ENCODE measurements at places on chromosomes 13 and 19.
A peak's percentile ranks its signal among the peaks of the same experiment; 100 is the strongest.

DNA sequence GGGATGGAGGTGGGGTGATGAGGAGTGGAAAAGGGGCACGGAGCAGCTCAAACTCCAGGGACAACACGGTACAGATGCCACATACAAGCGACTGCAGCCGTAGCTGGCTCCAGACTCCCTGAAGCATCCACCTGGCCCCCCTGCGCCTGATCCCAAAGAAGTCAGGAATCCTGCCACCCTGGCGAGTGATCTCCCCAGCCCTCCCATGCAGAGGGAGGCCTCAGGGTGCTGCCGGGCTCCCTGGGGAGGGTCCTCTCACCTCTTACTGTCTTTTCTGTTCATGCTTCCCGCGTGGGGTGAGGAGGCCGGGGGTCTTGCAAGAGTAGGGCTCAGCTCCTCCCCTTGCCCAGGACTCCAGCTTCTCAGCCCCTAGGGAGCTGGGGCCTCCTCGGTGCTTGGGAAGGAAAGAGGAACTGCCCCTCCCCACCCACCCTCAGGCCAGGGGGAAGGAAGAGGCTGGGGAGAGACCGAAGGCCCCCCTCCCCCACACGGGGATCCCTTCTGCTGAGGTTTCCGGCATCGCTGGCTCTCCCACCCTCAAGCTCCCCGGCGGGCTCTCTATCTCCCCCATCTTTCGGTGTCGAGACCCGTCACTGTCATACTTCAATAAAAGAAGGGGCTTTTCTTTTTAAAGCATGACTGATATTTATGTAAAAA is at the start of gene RASGRP4:
Gene RASGRP4 (minus strand): TSS at position 410 of the 657 bp plus-strand sequence. CDS start 128 bp downstream, at position 282.
- H3K27ac ChIP-seq, result no peak within 1 kb of the TSS
- peaks cover 7% of the 10 kb centered on the region for H3K4me1 ChIP-seq
- DNase-seq, result no peak
- H3K27me3 ChIP-seq, result no peaks in the 10 kb centered on the region
- H3K4me3 ChIP-seq, result no peak within 1 kb of the TSS
- H3K36me3 ChIP-seq, result no peaks in the 10 kb centered on the region

- no peak overlapping the region for H3K4me3 ChIP-seq
- DNase-seq, result no peak
- no peaks in the 10 kb centered on the region for H3K4me1 ChIP-seq
- H3K27me3 ChIP-seq, result no peaks in the 10 kb centered on the region
- no peak overlapping the region for H3K27ac ChIP-seq
These were observed 5.5 kb upstream of the SLC1A6 start for GRCh38 chr19:14985133-14985532.

DNA sequence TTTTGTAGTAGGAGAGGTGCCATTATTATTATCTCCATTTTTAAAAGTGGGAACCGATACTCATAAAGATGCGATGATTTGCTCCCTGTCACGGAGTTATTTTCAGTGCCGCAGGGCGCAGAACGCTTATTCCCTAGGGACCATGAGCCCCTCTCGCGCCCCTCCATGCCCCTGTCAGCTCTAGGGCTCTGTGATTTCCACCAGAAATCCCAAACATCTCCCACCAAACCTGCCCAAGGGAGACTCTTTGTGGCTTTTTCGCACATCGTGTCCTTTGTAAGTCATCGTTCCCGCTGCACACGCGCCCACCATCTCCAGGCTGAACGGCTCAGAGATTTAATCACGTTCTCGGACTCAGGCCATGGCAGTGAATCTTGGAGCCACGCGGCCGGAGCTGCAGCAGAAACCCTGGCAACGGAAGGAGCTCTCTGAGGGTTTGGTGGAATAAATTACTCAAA is 105.1 kb downstream of the DNAJC15 start:
- no peaks in the 10 kb centered on the region for H3K27me3 ChIP-seq
- DNase-seq, result no peak
- H3K27ac ChIP-seq, result no peak overlapping the region
- H3K36me3 ChIP-seq, result no peaks in the 10 kb centered on the region

DNA sequence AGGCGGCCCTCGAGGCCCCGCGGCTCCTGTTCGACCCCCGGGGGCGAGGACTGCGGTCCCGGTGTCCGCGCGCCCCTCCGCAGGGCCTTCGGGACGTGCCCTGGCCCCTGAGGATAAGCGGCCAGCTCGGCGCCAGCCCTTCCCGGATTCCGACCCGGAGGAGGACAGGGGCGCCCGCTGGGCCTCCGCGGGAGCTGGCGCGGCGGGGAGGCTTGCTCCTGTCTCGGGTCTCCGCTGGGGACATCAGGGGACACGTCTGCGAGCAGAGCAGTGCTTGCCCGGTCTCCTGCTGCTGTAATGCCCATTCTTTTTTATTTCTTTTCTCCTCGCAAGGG is 829 bp downstream of the B3GLCT start:
- DNase-seq, result no peak
- peak overlapping the region; percentile 96 for H3K4me3 ChIP-seq
- no peaks in the 10 kb centered on the region for H3K4me1 ChIP-seq
- H3K36me3 ChIP-seq, result no peaks in the 10 kb centered on the region
- no peaks in the 10 kb centered on the region for H3K27me3 ChIP-seq

GRCh38 chr13:27081893-27082679 is 89.5 kb downstream of the USP12 start:
- no peak for DNase-seq
- H3K4me1 ChIP-seq, result peaks cover 2% of the 10 kb centered on the region
- H3K4me3 ChIP-seq, result no peak overlapping the region

- H3K36me3 ChIP-seq, result no peaks in the 10 kb centered on the region
- no peak for DNase-seq
- no peak overlapping the region for H3K27ac ChIP-seq
- no peaks in the 10 kb centered on the region for H3K4me1 ChIP-seq
These were observed 4.5 kb downstream of the TEX26 start for GRCh38 chr13:30936971-30937370.

DNA sequence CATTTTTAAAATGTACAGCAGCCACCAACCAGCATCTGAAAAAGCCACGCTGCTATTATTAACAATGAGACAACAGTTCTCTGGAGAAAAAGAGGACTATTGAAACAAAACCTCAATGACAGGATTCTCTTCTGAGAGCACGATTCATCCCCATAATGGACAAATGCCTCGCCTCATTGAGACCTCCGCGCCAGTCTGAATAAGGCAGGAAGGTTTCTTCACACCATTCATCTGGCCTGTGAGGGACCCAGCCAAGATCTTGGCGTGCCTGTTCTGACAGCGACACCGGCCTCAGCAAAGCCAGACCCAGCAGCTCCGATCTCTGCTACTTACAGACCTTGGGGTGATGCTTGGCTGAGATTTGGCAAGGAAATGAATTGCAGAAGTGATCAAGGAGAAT is 14.8 kb downstream of the SMIM7 start:
- no peaks in the 10 kb centered on the region for H3K27me3 ChIP-seq
- H3K4me1 ChIP-seq, result no peaks in the 10 kb centered on the region
- peaks cover 15% of the 10 kb centered on the region for H3K36me3 ChIP-seq
- no peak for DNase-seq
- no peak overlapping the region for H3K27ac ChIP-seq

- H3K27me3 ChIP-seq, result no peaks in the 10 kb centered on the region
- no peak overlapping the region for H3K4me3 ChIP-seq
- no peaks in the 10 kb centered on the region for H3K4me1 ChIP-seq
- no peak overlapping the region for H3K27ac ChIP-seq
- no peak for DNase-seq
These were observed 474.7 kb downstream of the DIAPH3 start for GRCh38 chr13:59689057-59689456.

DNA sequence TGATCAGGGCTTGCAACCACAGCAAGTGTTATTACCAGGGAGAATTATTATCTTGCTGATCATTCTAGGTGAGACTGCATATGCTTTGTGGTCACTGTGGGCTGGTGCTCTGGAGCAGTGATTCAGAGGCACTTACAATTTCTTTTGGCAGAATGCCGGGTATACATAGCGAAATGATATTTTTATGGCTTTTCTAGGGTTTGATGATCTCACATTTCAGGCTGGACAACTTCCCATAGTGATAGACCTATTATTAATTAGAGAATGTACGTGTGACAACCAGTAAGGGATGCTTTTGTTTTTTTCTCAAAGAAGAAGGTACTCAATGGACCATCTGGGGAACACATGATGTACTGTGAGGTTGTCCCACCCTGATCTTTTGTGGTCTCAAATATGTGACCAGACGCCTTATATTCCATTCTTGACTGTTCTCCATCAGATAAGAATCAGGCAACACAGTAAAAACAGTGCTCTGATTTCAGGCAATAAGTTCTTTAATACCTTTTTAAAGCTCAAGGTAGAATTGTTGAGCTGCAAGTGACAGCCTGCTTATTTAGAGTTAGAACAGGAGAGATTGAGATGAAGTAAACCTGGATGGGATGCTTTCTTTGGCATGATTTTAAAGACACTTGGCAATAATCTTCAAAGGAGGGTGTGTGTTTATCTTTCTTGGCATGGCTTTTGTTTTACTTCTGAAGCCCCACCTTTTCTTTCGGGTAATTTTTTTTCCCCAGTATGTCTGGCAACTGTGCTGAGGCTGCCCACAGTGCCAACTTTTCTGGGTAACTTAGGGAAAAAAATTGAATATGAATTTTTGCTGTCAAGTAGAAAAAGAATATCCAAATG is 27.4 kb upstream of the SCEL start:
- no peaks in the 10 kb centered on the region for H3K27me3 ChIP-seq
- DNase-seq, result no peak
- no peaks in the 10 kb centered on the region for H3K4me1 ChIP-seq
- no peak overlapping the region for H3K27ac ChIP-seq
- no peaks in the 10 kb centered on the region for H3K36me3 ChIP-seq
- H3K4me3 ChIP-seq, result no peak overlapping the region

GRCh38 chr13:23898101-23898500 is 799 bp upstream of the C1QTNF9B start:
- H3K4me3 ChIP-seq, result no peak overlapping the region
- H3K27me3 ChIP-seq, result no peaks in the 10 kb centered on the region
- no peaks in the 10 kb centered on the region for H3K4me1 ChIP-seq
- H3K27ac ChIP-seq, result no peak overlapping the region
- DNase-seq, result no peak

- H3K27me3 ChIP-seq, result no peaks in the 10 kb centered on the region
- H3K27ac ChIP-seq, result no peak overlapping the region
- H3K4me3 ChIP-seq, result no peak overlapping the region
- peaks cover 6% of the 10 kb centered on the region for H3K4me1 ChIP-seq
- H3K36me3 ChIP-seq, result peaks cover 11% of the 10 kb centered on the region
These were observed 8.3 kb downstream of the RYR1 start for GRCh38 chr19:38441657-38442348.

DNA sequence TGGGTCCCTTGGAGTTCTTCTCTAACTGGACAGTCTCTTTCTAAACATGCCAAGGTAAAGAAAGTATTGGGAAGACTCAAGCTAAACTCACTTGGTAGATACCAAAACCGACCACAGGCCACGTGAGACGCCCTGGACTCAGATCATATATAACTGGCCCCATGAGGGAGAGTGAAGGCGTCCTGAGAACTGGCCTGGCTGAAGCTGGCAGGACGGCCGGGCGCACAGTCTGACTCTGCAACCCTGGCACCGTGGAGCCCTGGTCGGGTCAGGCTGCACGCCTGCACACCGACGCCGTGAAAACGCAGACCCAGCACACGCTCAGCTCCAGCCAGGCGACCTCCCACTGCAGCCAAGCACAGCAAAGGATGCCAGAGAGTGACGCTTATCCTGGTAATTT is 122.5 kb upstream of the SPACA7 start:
- no peaks in the 10 kb centered on the region for H3K4me1 ChIP-seq
- H3K27me3 ChIP-seq, result no peaks in the 10 kb centered on the region
- H3K27ac ChIP-seq, result no peak overlapping the region
- H3K4me3 ChIP-seq, result no peak overlapping the region

DNA sequence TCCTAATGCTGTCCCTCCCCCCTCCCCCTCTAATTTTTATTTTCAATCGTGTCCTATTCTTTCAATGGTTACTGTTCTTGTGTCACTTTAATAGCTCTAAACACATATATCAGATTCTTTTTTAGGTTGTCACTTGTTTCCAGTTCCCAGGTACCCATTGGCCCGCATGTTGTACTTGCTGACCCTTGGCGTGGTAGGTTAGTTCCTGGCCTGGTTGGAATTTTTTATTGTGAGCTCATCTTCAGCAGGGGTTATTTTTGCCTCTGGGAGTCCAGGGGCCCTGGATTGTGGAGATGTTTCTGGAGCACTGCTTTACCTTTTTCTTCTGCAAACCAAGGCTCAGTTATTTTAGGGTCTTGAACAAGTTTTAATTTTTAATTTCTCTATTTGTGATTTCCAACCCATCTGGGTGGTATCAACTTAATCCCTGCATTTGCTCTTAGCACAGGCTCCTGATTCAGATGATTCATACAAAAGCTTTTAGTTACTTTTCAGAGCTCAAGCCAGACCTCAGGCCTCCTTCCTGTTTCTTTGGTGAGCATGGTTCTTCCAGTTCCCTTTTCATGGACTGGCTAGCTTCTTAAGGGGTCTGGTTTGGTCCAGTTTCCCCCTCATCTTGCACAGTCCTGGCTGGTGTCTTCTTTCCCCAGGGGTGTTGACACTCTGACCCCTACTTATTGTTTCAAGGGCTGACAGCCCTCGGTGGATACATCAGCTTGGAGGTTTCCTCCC is 220.5 kb downstream of the TM9SF2 start:
- H3K27ac ChIP-seq, result no peak overlapping the region
- no peaks in the 10 kb centered on the region for H3K27me3 ChIP-seq
- H3K4me1 ChIP-seq, result no peaks in the 10 kb centered on the region
- no peak for DNase-seq
- H3K4me3 ChIP-seq, result no peak overlapping the region

DNA sequence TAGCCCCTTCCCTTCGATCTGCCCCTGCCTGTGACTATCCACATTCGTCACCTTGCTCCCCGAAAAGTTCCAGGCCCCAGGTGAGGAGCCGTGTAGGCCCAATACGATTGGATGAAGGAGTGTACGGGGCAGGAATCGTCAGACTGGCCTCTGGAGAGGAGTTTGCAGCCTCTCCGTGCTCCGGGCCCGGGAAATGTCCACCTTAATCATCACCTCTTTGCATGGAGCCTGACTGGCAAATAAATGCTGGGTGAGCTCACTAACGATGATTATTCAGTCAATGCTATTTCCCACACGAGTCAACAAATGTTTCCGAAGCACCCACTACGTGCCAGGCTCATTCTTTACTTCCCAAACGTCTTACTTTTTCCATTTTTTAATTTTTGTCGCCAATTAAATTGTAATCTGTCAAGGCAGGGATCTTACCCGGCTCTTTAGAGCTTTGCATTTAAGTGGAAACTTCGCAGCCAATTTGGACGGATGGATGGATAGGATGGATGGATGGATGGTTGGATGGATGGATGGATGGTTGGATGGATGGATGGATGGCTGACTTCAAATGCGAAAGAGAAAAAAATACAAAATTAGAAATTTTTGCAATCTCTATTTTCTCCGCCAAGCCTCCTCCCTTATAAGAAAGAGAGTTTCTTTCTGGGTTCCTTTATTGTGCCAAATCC is 45.8 kb downstream of the TGDS start:
- H3K27me3 ChIP-seq, result no peaks in the 10 kb centered on the region
- no peak overlapping the region for H3K27ac ChIP-seq
- DNase-seq, result peak; percentile 18
- peaks cover 2% of the 10 kb centered on the region for H3K4me1 ChIP-seq
- no peaks in the 10 kb centered on the region for H3K36me3 ChIP-seq

- H3K27me3 ChIP-seq, result no peaks in the 10 kb centered on the region
- no peak for DNase-seq
- H3K4me1 ChIP-seq, result no peaks in the 10 kb centered on the region
- no peaks in the 10 kb centered on the region for H3K36me3 ChIP-seq
These were observed 132.5 kb upstream of the ARGLU1 start for GRCh38 chr13:106700439-106700838.
